A673 (cell line): ENCODE measurements at places on chromosomes 16 and 17. TPM values are rescaled to one million over a fixed set of nuclear protein-coding genes. Genes with fewer than 3 reads are reported as not detected.

- DNase-seq = no peak
Measured at GRCh38 chr16:6988846-6989245, 343.8 kb upstream of the RBFOX1 start.

GRCh38 chr16:76201385-76201784 is 75.8 kb upstream of the CNTNAP4 start:
- no peak for DNase-seq

- DNase-seq = no peak
Measured at GRCh38 chr17:60615840-60616239, 15.8 kb downstream of the PPM1D start.

ACADVL gene
- 425 and 509 TPM in 2 replicates for total RNA-seq

ITGAD gene
- total RNA-seq = not detected in 2 replicates

GRCh38 chr17:68294196-68294555 is 2.9 kb downstream of the ARSG start:
- no peak for DNase-seq

DNA sequence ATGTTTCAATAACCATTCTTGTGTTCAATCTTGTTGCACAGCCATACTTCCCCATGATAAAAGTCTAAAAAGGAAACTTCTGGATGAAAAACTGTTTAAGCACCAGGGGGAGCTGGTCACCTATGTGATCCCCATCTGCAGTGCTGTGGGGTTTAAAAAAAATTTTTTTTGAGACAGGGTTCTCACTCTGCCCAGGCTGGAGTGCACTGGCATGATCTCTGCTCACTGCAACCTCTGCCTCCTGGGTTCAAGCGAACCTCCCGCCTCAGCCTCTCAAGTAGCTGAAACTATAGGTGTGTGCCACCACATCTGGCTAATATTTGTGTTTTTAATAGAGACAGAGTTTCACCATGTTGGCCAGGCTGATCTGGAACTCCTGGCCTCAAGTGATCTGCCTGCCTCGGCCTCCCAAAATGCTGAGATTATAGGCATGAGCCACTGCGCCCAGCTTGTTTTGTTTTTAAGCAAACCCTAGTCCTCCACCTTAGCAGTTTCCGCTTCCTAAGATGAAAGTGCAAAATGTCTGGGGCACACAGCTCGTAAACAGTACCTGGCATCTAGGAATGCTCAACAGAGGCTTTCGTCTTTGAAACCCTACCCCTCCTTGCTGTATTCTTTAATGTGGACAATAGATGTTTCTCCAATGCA is 25.4 kb downstream of the DNAJA2 start:
- DNase-seq = peak; percentile 50

GRCh38 chr17:57892146-57892819 is 42.4 kb upstream of the MRPS23 start:
- peak; percentile 90 for DNase-seq

ZNF469 gene
- 0.09 and 0.11 TPM in 2 replicates for total RNA-seq

PAQR4 gene
- 46.5 and 49.7 TPM in 2 replicates for total RNA-seq

DNA sequence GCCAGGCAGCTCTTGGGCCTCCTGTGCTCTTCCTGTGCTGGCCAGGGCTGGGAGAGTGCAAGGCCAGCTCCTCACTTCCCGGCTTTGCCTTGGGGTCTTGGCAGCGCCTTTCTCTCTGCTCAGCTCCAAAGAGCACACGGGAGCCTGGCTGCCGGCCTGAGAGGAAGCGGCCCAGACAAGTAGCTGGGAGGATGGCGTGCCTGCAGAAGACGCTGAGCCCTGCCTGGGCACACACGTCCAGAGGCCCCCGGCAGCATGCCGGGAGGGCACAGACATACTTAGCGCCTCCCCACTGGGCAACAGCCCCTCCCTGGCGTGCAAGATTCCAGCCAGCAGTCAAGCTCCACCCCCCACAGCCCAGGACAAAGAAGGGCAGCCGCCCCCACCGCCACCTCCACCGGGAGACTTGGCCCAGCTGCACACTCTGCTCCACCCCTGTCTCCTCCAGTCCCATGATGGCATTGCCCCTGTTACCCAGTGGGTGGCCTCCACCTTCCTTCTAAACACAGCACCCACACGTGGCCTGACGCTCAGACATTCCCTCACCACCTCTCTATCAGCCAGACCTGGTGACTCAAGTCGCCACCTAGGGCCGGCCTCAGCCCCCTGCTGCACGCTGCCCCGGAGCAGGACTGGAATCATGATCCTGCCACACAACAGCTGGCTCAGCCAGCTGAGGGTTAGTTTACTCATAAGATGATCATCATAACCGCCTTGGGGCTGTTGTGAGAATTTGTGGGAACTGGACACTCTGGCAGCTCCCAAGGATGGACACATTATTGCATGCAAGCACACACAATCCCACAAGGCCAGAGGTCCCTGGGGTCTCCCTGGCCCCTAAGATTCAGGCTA is 12.4 kb downstream of the SGCA start:
- peak; percentile 57 for DNase-seq

DNA sequence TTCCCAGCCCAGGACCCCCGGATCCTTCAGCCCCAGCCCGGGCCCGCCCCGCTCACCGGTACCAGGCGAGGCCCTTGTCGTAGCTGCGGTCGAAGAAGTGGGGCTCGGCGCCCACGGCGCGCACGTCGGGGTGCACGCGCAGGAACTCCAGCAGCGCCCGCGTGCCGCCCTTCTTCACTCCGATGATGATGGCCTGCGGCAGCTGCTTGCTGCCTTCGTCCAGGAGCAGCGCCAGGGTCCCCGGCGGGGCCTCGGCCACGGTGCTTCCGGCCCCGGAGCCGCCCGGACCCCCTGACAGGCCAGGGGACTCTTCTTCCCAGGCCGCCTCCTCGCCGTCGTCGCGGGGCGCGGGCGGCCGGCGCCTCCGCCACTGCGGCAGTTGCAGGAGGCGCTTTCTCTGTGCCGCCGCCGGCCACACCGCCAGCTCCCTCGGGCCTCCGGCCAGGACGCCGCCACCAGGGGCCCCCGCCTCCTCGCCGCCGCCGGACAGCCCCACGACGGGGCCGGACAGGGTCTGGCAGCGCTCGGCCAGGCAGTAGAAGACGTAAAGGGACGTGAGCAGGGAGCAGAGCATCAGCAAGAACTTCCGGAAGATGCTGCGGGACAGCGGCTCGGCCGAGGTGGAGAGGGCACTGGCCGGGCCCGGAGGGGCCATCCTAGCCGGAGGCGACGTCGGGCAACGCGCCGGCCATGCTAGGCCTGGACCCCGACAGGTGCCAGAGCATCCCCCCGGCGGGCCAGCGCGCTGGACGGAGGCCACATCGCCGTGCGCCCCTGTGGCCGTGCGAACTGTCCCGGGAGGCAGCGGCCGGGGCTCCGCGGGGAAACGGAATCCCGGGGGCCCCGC is 1.0 kb downstream of the HS3ST3A1 start:
- DNase-seq = no peak

DNA sequence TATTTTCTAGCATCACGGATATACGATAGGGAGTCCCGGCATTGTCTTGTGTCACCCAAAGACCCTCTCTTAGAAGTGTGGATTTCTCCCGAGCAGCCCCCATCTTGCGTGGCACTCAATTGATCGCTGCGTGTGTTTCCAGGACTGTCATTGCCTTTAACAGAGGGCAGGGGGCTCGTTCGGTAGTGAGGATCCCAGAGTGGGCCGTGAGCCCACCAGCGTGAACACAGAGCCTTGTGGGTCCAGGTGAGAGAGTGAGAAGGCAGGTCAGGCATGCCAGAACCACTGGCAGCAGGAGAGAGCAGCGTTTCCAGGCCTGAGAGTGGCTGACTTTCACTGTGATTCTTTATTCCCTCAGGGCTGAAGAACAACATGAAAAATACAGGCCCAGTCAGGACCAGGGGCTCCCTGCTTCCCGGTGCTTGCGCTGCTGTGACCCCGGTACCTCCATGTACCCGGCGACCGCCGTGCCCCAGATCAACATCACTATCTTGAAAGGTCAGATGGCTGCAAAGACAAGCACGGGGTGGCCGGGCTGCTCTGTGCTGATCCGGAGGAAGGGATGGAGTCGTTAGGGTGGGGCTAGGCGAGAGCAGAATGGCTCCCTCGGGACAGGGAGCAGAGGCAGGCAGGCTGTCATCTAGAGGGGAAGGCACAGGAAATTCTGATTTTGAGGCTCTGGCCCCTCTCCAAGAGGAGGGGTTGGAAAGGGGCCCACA is 22.4 kb downstream of the C1QTNF1 start:
- DNase-seq = no peak
